ENCODE measurements at places on chromosomes 3 and 15.

GRCh38 chr15:25053000-25053815 lies 98.4 kb downstream of the SNRPN start:
- no peak for DNase-seq

DNA sequence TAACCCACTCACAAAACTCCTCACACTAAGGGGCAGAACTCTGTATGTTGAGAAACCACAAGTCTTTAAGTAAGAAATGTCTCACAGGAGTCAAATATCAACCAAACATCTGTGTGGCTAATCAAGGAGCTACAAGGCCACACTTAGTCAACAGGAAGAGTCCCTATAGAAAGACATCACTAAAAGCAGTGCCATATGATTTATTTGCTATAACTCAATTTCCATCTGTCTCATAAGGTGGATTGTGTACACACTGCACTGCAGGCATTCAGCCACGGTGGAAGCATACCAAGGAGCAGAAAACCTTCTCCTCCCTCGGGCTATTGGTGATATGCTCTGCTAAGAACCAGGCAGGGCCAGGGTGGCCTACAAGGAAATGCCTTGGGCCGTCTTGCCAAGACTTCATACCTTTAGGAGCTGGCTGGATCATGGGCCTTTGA lies 197.6 kb upstream of the CFAP20DC start:
- no peak for DNase-seq

- no peak for DNase-seq
Observed at GRCh38 chr3:61077551-61077950, 173.7 kb downstream of the FHIT start.

DNA sequence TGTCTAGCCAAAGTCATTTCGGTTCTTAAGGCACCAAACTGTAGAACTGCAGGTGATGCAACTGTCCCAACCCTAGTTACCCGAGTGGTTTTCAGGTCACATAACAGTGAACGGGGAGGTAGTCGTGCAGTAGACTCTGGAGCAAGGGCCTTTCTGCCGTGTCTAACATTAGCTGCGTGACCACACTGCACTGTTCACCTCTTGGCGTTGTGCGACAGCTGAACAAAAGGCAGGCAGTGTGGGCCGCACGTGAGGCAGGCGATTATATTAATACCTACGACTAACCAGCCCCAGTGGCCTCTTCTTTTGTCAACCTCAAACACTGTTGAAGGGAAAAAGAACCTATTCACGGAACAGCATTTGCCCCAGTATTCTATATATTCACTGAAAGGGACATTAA lies 2.8 kb downstream of the LRRN1 start:
- no peak for DNase-seq

- no peak for DNase-seq
Observed at GRCh38 chr3:98014268-98014585, 20.9 kb downstream of the GABRR3 start.

- no peak for DNase-seq
Observed at GRCh38 chr3:14798231-14798630, 20.5 kb upstream of the FGD5 start.

DNA sequence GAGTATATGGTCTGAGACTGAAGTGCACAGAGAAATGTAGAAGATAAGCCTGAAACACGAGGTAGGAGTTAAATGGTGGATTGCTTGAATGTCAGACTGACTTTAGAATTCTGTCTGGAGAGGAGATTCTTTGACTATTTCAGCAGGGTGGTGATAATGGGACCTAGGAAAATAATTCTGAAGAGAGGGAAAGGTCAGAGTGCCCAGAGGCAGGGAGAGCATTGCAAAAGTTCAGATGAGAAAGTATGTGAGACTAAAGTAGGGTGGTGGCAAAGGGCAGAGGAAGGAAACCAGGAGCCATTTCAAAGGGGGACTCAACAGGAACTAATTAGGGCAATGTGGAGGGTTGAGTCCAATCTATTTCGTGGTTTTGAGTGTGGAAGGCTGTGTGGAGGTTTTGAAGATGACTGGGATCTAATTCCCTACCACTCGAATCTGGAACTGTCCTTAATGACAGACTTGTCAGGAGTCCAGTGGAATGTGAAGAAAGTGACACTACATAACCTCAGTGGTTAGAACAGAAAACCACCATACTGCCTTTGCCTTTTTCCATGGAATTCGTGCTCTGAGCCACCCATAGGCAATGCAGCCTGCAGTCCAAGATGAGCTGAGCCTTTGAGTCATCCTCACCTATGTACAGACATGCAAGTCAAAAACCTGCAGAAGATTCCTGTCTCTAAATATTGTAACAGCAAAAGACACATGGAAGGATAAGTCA lies 16.1 kb downstream of the CPOX start:
- DNase-seq: no peak

DNA sequence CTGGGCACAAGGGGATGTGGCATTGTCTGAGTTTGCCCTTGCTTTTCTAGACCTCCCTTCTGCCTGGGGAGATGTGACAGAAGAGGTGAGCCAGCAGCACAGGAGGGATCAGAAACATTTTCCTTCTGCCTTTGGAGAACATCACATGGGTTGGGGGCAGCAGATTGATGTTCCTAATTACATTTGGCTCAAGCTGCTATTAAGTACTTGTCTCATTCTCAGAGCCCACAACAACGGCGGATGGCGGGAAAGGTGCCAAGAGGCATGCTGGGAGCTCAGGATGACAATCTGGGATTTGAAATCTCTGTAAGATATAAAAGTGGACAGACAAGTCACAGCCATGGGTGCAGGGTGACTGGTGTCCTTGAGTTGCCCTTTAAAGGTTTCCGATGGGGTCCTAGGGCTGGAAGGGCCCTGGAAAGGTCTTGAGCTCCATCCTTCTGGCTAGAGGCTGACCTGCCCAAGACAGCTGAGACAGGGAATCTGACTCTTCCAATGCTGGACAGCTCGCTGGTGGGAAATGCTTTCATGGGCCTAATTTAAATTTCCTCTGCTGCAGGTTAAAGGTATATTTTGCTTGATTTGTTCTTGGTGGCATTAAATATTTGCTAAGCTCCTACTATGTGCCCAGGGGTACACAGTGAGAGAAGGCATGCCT lies 2.4 kb upstream of the CORO2B start:
- no peak for DNase-seq

- no peak for DNase-seq
Observed at GRCh38 chr15:40054855-40055575, 16.0 kb upstream of the SRP14 start.

- DNase-seq: no peak
Observed at GRCh38 chr3:39064646-39065045, 12.8 kb downstream of the WDR48 start.

DNA sequence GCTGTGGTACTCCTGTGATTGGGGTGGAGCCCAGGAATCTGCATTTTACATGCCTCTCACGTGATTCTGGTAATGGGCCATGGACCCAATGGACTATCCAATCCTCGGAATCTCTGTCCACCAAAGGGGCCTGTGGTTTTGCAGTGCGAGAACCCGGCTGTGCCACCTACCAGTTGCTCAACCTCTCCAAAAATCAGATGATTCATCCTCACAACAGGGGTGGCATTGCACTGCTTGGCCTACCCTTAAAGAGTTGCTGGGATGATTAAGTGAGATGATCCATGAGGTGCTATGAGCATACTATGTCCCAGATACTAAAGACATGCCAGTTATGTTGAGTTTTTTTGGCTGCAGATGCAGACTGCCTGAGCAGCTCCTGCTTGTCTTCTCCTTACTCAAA lies 5.1 kb downstream of the ANP32A start:
- DNase-seq: no peak

Data from stimulated activated CD4-positive, alpha-beta T cell treated with anti-CD3 and anti-CD28 coated beads, Interleukin-2, amount 100 ng/mL, for 24 hours (primary cell).